BJ (cell line): ENCODE measurements at places on chromosomes 13 and 19. TPM values are rescaled to one million over a fixed set of nuclear protein-coding genes. Genes with fewer than 3 reads are reported as not detected.

ZNF681 gene
- 0.04 and 0.10 TPM in 2 replicates for polyA plus RNA-seq

CYP2S1 gene
- 0.27 and 0.53 TPM in 2 replicates for polyA plus RNA-seq

MAG gene
- not detected in 2 replicates for polyA plus RNA-seq

MYPOP gene
- polyA plus RNA-seq = 1.6 and 1.8 TPM in 2 replicates

ACER1 gene
- 0.05 and 0.10 TPM in 2 replicates for polyA plus RNA-seq

CGB2 gene
- polyA plus RNA-seq = not detected in 2 replicates

ERICH4 gene
- polyA plus RNA-seq = not detected in 2 replicates

CEACAM4 gene
- polyA plus RNA-seq = not detected in 2 replicates

ACP7 gene
- polyA plus RNA-seq = not detected in 2 replicates

NLRP9 gene
- polyA plus RNA-seq = not detected in 2 replicates

DNA sequence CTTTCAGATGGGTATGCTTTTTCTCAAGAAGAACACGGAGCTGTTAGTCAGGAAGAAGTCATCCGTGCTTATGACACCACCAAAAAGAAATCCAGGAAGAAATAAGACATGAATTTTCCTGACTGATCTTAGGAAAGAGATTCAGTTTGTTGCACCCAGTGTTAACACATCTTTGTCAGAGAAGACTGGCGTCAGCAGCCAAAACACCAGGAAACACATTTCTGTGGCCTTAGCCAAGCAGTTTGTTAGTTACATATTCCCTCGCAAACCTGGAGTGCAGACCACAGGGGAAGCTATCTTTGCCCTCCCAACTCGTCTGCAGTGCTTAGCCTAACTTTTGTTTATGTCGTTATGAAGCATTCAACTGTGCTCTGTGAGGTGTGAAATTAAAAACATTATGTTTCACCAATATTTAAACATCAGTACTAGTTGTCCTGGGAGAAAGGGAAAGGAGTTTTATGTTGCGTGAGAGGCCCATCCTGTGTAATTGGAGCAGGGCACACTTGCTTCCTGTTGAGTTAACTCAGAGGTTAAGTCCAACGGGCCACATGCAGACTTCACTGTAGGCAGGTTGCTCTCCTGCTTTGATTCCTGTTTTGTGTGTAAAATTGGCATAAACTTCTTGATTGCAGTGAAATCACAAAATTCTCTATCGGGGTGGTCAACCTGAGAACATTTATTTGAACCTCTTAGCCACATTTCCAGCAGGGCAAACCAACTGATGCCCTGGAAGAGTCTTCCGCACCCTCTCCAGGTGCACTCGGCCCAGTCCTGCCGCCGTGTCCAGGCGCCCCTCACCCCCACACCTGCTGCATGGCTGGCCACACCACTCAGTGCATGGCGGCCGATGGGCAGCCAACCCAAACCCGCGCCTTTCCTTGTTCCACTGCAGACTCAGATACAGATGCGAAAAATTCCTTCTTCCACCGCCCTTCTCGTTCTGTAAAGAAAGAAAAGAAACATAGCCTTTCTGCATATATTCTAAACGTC, 31.6 kb downstream of the SHISA2 start:
- peak; percentile 52 for DNase-seq

DNA sequence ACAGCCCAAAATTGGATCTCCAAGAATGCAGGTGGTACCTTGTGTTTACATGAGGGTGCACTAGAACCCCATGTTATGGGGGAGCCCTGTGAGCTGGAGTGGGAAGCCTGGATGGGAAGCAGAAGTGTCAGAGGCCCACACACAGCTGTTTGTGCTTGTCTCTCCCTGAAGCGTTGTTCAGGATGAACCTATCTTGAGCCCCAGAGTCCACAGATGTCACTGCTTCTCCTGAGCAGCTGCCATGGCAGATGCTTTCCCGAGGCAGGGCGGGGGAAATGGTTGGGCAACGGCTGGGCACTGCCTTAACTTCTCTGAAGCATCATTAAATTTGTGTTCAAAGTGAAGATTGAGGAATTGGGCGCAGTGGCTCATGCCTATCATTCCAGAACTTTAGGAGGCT, 17.1 kb upstream of the CHST8 start:
- no peak for DNase-seq

- no peak for DNase-seq
Observed at GRCh38 chr19:50949861-50950260, 3.0 kb downstream of the KLK5 start.

- no peak for DNase-seq
Observed at GRCh38 chr19:1082928-1083816, 12.0 kb downstream of the POLR2E start.

DNA sequence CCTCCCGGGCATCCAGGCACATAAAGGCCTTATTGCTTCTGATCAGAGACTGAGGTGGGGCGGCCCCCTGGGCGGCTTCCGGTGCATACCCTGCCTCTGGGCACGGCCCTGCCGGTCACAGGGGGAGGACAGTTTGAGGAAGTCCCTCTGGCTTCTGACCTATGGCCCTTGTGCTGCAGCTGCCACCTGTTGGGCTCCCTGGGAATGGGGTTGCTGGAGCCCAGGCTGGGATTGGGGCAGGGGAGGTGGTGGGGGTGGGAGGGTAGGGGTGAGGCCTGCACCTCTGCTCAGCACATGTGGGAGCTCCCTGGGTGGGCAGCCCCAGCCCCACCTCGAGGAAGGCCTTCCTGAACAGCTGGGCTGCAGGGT, 10.7 kb downstream of the ANO8 start:
- DNase-seq = no peak

GRCh38 chr13:107961849-107962608, 253.3 kb downstream of the LIG4 start:
- DNase-seq = no peak

DNA sequence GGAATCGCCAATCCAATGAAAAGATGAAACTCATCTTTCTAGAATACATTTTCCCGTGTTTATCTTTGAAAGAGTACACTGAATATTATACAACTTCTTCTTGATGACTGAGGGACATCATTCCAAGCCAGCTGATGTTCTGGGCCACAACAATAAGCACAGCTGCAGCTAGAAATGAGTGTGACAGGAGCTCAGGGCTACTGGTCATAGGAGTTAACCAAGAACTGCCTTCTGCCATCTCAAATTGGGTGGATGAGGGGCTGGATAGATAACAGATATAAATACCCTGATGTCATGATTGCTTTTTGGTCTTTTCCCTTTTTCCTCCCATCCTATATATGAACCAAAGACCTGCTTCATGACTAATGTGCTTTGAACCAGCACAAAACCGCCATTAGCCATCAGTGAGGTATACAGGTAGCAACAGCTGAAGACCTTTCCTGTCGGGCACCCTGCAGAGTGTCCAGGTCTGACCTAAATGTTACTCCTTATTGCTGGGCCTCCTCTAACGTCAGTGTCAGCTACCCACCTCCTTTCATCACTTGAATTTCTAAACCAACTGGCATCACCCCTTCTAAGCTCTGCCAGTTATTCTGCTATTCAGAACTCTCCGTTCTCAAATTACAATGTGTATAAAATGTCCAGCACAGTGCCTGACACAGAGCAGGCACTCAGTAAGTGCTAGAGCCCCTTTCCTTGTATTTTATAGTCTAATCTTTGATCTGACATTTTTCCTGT, 178.2 kb downstream of the ENOX1 start:
- DNase-seq = no peak

DNA sequence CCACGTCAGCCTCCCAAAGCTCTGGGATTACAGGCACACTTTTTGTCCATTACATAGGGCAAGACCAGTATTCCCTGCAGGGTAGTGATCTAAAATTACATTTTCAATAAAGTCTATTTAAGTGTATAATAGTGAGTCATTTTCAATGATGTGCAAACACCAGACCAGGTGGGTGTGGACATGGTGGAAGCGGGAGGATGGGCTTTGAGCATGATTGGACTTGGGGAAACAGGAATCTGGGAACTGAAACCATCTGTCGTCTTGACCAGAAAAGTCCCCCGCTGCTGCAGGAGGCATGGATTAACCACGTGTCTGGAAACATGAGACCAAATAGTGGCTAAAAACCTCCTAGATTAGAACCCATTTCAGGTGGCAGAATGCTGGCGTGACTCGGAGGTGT, 4.9 kb downstream of the FXYD3 start:
- DNase-seq = peak; percentile 41

DNA sequence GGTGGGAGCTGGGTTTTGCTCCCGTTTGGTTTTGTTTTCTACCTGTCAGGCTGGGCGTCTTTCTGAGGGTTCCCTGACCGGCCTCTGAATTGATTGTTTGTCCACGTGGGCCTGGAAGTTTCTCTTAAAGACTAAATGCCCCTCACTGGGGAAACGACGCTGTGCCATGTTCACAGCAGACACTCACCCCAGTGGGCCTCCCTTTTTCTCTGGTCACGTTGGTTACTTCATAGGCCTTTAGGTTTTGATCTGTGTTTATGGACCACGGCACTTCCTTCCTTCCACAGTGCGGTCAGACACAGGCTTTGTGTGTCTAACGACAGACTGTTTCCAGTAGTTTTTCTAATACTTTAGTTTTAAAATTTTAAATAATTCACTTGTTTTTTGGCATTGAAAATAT, 20.1 kb upstream of the NDUFS7 start:
- no peak for DNase-seq

DNA sequence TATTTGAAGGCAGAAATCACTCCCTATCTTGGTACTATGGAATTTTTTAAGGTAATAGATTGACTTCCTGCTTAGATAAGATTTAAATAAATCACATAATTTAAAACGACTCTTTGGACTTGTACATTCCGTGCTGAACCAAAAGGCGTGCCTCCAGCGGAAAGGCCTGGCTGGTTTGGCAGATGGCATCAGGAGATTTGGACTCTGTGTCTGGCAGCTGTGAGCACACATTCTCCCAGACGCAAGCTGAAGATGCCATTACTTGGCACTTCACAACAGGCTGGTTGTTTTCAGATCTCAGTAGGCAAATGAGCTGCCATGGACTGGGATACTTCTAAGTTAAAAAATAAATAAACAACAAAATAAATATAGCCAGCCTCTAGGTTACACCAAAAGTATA, 104.5 kb upstream of the SLC15A1 start:
- DNase-seq = no peak

- DNase-seq = peak; percentile 6
Observed at GRCh38 chr13:94154367-94154766, 325.1 kb downstream of the DCT start.

DNA sequence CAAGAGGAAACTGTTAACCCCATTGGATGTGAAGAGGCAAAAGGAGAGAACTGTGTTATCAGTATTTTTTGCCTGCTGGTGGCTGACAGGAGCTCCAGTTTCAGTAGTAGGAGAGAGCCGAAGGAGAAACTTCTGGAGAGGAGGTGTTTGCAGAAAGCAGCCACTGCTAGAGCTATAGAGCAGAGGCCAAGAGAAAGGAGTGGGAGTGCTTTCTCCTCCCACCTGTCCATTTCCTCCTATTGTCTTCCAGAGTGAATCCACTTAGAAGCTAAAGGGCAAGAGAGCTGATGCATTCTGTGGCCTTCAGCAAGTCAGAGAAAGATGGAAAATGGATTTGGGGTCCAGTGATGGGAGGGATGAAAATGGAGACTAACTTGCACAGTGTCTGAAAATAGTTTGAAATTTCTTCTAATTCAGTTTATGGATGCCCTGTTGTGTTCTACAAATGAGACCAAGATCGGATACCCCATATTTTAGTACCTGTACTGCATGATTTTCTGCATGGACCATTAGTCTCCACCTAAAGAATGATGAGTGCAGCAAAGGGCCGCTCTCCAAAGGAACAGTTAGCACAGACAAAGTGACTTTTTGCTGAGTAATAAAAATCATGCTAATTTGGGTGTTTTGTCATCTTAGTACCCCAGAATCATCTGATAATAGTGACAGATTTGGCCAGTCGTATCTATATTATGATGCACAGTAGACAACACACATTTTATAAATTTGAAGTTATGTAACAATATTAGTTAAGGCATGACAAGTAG, 10.7 kb downstream of the HS6ST3 start:
- no peak for DNase-seq

DNA sequence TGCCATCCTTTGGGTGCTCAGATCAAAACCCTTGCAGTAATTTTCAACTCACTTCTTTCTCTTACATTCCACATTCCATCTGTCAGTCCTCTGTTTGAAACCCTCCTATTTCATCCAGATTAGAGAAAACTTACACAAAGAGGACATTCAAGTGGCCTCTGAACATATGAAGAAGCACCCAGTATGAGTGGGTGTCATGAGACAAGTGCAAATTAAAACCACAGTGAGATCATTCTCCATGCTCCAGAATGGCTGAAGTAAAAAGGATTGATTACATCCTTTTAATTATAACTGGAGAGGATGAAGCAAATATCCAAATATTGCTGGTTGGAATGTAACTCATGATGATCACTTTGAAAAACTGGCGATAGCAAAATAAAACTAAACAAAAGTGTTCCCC, 96.5 kb downstream of the MIPEP start:
- DNase-seq = no peak

- no peak for DNase-seq
Observed at GRCh38 chr13:52751196-52751595, 11.6 kb upstream of the CNMD start.

- no peak for DNase-seq
Observed at GRCh38 chr19:55578761-55579747, 1.6 kb downstream of the ZNF579 start.

- no peak for DNase-seq
Observed at GRCh38 chr19:55494172-55494761, 6.0 kb downstream of the SSC5D start.

- no peak for DNase-seq
Observed at GRCh38 chr13:98172590-98173422, 4.3 kb downstream of the RNF113B start.

GRCh38 chr19:34274827-34275625, 20.7 kb downstream of the GARRE1 start:
- peak; percentile 91 for DNase-seq

- DNase-seq = no peak
Observed at GRCh38 chr13:44267203-44267602, 106.4 kb upstream of the SERP2 start.

GRCh38 chr13:45933203-45933908, 81.8 kb upstream of the SIAH3 start:
- no peak for DNase-seq

DNA sequence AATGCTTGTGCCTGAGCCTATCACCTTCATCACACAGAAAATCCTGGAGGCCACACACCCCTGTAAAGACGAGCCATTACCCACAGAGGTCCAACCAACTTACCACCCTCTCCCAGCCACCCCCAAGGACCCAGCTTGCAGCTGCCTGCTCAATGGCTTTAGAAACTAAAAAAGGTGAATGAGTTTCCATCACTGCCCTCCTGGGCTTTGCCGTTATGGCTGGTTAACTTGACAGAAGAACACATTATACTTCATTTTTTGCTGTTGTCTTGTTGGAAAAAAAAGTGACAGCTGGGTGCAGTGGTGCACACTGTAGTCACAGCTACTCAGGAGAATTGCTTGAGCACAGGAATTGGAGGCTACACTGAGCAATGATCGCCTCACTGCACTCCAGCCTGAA, 17.4 kb upstream of the FEM1A start:
- no peak for DNase-seq

- no peak for DNase-seq
Observed at GRCh38 chr19:42401365-42402303, 11.5 kb upstream of the CNFN start.

DNA sequence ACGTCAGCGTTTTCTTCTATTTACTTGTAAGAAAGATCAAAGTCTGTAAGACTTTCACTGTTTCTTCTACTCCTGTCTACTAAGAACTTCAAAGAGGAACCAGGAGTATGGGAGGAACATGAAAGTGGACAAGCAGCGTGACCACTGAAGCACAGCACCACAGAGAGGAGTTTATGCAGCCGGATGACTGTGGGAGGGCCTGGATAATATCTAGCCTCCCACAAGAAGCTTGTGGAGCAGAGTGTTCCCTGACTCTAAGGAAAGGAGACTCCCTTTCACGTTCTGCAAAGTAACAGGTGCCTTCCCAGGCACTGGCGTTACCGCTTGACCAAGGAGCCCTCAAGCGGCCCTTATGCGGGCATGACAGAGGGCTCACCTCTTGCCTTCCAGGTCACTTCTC, 83.6 kb upstream of the PDCD5 start:
- DNase-seq = no peak
